ENCODE measurements at places on chromosomes 13 and 19. TPM values are rescaled to one million over a fixed set of nuclear protein-coding genes. Genes with fewer than 3 reads are reported as not detected.

The TUBB4A gene
- polyA plus RNA-seq = 7.2 TPM

The CGB5 gene
- polyA plus RNA-seq = not detected

DNA sequence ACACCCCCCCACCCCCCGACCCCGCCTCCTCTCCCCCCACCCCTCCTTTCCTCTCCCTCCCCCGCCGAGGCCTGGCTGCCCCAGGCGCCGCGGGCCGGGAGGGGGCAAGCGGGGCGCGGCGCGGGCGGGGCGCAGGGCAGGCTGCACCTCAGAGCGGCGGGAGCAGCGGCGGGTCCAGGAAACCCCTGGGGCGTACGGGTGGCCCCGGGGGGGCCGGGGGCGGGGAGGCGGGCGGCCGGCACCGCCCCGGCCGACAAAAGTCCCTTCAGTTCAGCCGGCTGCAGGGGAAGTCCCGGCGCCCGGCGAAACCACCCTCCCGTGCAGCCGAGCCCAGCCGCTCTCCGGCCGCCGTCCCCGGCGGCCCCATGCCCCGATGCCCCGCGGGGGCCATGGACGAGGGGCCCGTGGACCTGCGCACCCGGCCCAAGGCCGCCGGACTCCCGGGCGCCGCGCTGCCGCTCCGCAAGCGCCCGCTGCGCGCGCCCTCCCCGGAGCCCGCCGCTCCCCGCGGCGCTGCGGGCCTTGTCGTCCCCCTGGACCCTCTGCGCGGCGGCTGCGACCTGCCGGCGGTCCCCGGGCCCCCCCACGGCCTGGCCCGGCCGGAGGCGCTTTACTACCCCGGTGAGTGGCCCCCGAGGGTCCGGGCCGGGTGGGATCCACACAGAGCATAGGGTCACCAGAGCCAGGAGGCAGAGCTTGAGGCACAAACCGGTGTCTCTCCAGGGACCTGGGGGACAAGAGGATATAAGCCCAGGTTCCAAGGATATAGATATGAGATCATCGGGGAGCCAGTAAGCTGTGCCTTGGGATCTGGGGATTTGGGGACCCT lies at the start of gene BCL3:
Gene BCL3 (plus strand): TSS at position 283 of the 829 bp plus-strand sequence. CDS start 83 bp downstream, at position 366.
- peak; percentile 96 for DNase-seq

- DNase-seq = no peak
Observed at GRCh38 chr19:17402982-17403855, 2.2 kb downstream of the BST2 start.

The LRRC63 gene
- 0.10 TPM for polyA plus RNA-seq

DNA sequence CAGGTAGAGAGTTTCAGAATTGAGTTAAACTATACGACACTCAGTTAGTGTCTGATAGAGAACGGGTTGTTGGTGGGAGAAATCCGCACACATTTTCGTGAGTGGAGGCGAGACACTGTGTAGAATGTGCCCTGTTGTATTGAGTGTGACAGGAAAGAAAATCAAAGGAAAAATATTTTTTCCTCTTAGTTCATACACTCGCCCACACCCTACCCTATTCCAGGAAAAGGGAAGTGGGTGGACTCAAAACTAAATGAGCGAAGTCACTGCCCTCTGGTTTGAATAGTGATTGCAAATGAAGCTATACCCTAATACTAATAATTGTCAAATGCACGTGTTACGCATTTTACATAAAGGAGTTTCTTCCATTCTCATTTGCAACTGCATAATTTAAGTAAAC lies 2.0 kb downstream of the ZNF347 start:
- DNase-seq = no peak

The CLDN10 gene
- 0.10 TPM for polyA plus RNA-seq

DNA sequence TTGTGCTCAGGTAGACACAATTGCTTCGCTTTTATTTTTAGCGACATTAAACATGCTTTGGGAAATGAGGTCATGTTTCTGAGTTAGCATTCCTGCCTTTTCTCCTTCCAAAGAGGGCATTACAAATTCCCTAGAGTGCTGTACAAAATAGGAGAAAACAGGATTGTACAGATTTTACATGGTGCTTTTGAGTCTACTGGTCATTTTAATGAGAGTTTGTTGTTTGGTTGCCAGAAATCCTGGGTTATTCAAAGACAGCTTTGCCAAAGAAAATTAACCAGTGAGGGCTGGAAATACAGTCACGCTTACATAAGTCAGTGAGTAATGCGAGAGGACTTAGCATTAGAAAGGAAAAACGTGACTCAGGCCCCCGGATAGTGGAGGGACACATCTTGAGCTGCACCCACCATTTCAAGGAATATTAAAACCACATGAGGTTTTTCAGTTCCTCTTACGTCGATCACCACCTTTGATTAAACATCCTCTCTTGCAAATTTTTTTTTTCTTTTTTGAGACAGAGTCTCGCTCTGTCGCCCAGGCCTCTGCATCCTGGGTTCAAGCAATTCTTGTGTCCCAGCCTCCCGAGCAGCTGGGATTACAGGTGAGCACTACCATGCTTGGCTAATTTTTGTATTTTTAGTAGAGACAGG lies 55.4 kb downstream of the SACS start:
- DNase-seq = no peak

DNA sequence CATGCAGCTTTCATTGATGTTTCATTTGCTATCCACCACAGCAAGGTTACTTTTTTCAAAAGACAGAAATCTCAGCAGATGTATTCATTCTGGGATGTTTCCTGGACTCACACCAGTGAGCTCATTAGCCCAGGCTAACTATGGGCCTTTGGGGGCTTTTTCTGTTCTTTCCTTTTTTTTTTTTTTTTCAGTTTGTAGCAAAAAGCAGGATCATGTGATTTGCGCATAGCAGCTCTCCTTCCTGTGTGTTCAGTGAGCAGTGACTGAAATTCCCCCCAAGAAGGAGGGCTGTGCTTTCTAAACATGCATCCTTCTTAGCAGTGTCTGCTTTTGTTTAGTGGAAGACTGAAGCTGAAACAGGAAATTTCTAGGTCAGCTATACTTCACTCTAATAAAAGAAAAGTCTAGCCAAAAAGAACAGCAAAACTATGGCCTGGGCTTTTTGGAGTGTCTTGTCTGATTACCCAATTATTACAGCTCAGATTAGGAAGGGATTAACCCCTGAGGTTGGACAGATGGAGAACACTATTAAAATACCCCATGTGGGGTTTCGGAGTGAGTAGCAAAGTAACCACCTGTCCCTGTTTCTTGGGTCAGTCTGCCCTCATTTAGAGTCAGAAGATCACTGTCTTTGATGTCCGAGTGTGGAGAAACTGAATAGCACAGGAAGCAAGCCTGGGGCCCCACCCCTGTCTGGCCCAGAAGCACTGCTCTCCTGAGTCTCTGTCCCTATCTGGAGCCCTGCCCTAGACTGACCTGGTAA lies 8.9 kb upstream of the AMER2 start:
- DNase-seq = no peak

The VSIG10L gene
- polyA plus RNA-seq = 2.3 TPM

The TMEM38A gene
- polyA plus RNA-seq = 2.8 TPM

The RASL11A gene
- polyA plus RNA-seq = 29.8 TPM

DNA sequence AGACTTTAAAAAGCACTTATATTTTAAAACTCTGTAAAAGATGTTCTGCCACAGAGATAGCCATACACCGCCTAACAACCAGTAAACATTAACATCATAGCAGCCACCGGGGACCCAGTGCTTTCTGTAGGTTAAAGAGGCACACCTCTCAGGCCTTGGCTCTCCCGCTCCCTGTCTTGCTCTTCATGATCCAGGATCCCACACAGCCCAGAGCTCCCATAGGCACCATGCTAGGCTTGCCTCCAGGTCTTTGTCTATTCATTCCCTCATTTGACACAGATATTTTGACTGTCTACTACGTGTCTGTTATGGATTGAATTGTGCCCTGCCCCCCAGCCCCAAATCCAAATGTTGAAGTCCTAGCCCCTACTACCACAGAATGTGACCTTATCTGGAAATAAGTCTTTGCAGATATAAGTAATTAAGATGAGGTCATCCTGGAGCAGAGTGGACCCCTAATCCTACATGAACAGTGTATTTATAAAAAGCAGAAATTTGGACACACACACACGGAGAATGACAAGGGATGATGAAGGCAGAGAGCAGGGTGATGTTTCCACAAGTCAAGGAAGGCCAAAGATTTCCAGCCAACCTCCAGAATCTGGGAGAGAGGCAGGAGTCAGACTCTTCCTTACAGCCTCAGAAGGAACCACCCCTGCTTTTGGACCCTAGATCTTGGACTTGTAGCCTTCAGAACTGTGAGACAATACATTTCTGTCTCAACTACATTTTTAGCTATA lies 272.6 kb downstream of the DNAJC15 start:
- no peak for DNase-seq

GRCh38 chr13:43195551-43195950 lies 172.2 kb downstream of the DNAJC15 start:
- DNase-seq = no peak

GRCh38 chr19:37829526-37829925 lies 50.1 kb upstream of the ZNF573 start:
- DNase-seq = no peak

DNA sequence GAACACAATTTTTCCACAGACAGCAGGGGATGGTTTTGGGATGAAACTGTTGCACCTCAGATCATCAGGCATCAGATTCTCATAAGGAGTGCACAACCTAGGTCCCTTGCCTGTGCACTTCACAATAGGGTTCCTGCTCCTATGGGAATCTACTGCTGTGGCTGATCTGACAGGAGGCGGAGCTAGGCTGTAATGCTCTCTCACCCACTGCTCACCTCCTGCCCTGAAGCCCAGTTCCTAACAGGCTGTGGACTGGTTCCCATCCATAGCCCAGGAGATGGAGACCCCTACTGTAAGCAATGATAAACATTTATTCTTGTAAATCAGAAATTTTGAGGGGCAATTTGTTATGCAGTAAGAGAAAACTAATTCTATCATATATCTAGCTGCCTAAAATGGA lies 1234.7 kb downstream of the SLITRK1 start:
- no peak for DNase-seq

GRCh38 chr19:18191640-18192062 lies 1.4 kb upstream of the MPV17L2 start:
- DNase-seq = peak; percentile 76
